ENCODE measurements at places on chromosomes 7 and 10.

- DNase-seq, result no peak
Observed at GRCh38 chr10:14186245-14186644, 144.5 kb downstream of the FRMD4A start.

GRCh38 chr7:64907641-64908326 lies 4.7 kb downstream of the ZNF273 start:
- no peak for DNase-seq

- no peak for DNase-seq
Observed at GRCh38 chr7:4073052-4073451, 609.0 kb upstream of the FOXK1 start.

GRCh38 chr7:138204285-138204981 lies 128.2 kb downstream of the AKR1D1 start:
- no peak for DNase-seq
